ENCODE measurements at places on chromosomes 12 and 14. TPM values are rescaled to one million over a fixed set of nuclear protein-coding genes. Genes with fewer than 3 reads are reported as not detected.

TCL1B gene
- not detected for total RNA-seq

SPIC gene
- total RNA-seq: not detected

PLEKHH1 gene
- total RNA-seq: 0.41 TPM

GARIN6 gene
- total RNA-seq: not detected

OR4K5 gene
- not detected for total RNA-seq

KRT77 gene
- total RNA-seq: not detected

FOXN4 gene
- total RNA-seq: not detected

RHEBL1 gene
- total RNA-seq: 2.7 TPM

GPR68 gene
- 10.6 TPM for total RNA-seq

ZNF26 gene
- 28.2 TPM for total RNA-seq

GRCh38 chr12:43459285-43459684, 92.7 kb downstream of the ADAMTS20 start:
- DNase-seq: no peak

GRCh38 chr12:116559162-116559935, at the start of gene MAP1LC3B2:
TSS of gene MAP1LC3B2 (plus strand) at chr12:116559381. CDS start at chr12:116575943, 16,562 bp downstream.
- peak; percentile 91 for DNase-seq

GRCh38 chr12:87382959-87383566, 646.1 kb downstream of the C12orf50 start:
- DNase-seq: no peak

DNA sequence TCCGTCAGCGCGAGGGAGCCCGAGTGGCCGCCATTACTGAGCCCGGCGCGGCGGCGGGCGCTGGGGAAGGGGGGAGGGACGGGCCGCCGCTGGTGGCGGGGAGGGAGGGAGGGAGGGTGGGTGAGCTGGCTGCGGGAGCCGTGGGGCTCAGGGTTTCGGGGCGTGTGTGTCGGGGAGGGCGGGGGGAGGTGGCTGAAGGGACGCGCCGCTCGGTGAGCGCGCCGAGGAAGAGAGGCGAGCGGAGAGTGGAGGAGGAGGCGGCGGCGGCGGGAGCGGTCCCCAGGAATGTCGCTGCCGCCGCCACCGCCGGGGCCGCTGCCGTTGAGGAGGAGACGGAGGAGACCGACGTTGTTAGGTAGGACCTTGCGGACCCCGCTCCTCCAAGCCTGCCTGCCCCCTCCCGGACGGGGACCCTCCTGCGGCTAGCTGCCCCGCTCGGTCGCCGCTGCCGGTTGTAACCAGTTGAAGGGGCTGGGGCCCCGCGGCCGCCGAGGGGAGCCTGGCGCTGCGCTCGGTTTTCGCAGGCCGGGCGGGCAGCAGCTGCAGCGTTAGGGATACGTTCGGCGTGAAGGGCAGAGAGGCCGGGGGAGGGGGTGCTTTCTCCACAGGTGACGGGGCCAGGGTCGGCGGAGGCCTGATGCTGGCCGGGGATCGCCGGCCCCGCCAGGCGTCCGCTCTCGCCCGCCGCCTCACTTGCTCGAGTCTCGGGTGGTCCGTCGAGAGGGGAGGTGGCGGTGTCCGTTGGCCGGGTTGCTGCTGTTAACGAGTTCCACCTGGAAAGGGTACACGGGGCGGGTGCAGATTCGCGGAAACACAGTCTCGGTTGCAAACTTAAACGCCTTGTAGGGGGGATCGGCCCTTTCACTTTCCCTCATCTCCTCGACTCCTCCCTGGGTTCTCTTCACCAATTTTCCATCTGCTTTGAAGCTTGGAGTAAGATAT, at the start of gene ARHGAP5:
TSS of gene ARHGAP5 (plus strand) at position 224 of the 942 bp plus-strand sequence. CDS start 13,366 bp downstream, outside the sequence.
- DNase-seq: no peak

DNA sequence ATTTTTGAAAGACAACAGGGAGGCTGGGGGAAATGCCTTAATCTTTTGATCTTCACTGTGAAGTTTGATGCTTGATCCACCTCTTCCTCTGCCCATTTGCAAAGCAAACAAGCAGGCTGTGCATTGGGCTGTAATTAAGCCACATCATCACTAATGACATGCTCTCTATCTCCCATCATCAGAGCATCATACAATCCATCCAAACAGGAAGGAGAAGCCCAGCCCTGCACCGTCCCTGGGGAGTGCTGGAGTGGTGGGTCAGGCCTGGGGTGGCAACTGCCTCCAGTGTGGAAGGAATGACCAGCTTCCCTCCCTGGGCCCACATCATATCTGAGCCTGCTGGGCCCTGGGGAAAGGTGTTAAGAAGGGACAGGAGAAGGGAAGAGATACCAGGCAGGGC, 6.9 kb upstream of the KRT74 start:
- no peak for DNase-seq

GRCh38 chr12:75390156-75390898, 562 bp upstream of the GLIPR1L2 start:
- no peak for DNase-seq

- DNase-seq: no peak
Measured at GRCh38 chr12:42386308-42386707, 60.3 kb downstream of the PPHLN1 start.

DNA sequence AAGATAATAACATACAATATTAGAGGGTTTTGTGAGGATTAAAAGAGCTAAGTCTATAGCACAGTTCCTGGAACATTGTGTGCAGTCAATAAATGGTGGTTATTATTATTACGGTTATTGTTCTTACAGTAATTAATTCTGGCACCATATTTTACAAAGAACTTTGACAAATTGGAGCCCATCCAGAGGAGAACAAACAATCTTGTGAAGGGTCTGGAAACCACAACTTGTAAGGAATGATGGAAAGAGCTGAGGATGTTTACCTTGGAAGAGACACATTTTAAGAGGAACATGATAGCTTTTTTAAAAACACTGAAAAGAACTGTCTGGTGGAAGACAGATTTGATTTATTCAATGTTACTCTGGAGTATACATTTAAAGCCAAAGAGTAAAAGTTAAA, 150.5 kb upstream of the KRR1 start:
- no peak for DNase-seq

GRCh38 chr14:90188588-90188987, 67.8 kb upstream of the PSMC1 start:
- DNase-seq: no peak

GRCh38 chr14:103033681-103034096, 23.7 kb downstream of the CDC42BPB start:
- no peak for DNase-seq

- no peak for DNase-seq
Measured at GRCh38 chr12:40945772-40946171, 242.3 kb upstream of the PDZRN4 start.

DNA sequence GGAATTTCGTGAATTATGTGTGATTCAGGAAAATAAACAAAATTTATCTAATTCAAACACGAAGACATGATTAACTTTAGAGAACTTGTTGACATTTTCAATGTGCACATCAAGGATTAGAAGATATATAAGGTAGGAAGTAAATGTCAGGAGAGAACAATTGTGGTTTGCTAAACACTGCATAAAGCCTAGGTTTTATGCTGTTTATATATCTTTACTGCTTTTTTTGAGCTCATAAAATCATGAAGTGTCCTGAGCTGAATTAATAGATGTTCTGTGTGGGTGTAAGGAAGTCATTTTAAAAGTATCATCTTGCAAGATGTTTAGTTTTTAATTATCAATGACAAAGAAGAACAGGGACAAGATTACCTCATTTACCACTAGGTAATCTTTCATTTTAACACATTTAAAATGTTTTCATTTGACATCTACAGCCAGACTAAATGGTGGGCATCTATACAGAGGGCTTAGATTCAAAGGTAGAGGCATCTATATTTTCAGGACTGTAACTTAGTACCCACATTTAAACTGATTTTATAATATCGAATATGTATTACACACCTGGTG, 382.8 kb downstream of the ADAMTS20 start:
- no peak for DNase-seq

DNA sequence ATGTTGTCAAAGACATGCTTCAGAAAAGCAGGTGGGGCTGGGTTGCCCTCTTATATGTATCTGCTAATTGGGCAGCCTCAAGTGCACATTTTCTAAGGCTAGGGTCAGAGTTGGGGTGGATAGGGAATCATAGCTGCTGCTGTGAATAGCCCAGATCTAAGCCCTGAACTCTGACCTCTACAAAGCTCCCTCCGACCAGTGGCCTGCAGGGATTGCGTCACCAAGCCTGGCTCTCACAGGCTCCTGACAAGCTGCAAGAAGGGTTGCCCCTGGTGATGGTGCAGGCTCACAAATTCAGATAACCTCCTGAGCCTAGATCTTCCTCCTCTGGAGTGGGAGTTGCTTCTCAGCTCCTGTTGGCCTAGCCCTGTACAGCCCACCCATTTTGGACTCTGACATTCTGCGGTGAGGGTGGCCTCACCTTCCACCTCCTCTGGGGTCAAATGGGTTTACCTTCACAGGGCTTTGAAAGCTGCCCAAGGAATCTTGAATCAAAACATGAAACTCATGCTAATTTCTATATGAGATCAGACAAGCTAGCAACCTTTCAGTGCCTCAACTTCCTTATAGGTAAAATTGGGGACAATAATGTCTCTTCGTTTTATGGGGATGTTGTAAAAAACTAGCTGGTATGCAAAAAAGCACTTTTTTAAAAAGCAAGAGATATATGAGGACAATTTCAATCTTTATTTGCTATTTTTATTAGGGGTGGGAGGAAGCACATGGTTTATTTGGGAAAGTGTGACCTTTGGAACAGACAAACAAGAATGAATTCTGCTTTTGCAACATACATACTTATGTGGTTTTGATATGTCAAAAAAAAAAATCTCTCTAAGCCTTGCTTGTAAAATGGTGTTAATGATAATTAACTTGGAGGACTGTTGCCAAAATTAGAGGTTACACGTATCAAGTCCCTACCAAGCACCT, 4.9 kb upstream of the SUSD6 start:
- no peak for DNase-seq

- no peak for DNase-seq
Measured at GRCh38 chr12:113170926-113171325, 14.4 kb downstream of the DDX54 start.

DNA sequence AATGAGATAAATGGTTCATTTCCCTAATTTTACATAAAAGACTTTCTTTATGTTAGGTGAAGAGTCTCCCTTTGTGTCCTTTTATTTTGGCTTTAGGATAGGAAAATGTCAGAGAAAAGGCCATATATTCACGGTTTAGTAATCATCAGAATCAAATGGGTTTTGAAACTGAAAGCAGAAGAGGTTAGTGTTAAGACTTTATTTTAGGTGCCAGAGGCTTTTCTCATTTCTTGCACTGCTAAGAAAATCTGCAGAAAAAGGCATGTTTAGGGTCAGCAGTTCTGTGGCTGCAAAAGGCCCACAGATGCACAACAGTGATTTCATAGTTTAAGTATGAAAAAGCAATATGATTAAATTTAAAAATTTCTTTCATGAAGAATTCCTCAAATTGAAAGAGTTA, 80.4 kb upstream of the SINHCAF start:
- DNase-seq: no peak

- no peak for DNase-seq
Measured at GRCh38 chr14:89245802-89246201, 171.2 kb downstream of the FOXN3 start.

GRCh38 chr12:107681455-107681835, 4.2 kb upstream of the PWP1 start:
- DNase-seq: no peak

GRCh38 chr12:89765959-89766824, 57.6 kb upstream of the ATP2B1 start:
- DNase-seq: peak; percentile 21

GRCh38 chr14:102907303-102907844, 15.1 kb upstream of the AMN start:
- DNase-seq: no peak

DNA sequence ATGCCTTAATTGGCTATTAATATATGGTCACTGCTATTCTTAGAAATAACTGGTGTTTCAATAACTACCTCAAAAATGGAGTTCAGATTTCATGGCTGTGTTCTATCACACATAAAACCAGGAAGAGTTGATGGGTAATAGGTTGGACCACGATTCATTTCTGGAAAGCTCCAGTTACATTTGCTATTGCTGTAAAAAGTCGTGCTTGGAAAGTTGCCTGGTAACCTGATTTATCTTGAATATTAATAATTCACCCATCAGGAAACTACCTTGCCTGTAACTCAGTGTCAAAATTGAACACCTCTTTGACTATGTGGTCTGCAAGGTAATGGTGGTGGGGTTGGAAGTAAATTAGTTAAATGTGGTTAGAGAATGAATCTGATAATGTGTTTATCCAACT, 104.7 kb upstream of the IFNG-AS1 start:
- no peak for DNase-seq

DNA sequence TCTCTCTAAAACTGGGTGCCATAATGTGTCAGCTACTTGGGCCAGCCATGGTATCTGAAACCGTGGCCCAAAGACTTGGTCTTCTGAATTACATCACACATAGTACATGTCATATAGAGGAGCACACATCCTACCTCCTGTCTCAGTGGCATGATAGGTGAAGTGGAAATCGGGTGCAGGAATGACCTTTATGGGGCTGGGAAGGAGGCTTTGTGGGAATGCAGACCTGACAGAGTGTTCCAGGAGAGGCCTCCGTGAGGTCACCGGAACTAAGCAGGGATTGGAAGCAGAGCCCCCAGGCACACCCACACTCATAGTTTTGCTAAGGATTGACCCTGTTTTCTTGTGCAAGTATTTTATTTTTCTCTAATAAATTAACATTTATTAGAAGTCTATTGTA, 82.6 kb downstream of the NTF3 start:
- DNase-seq: no peak

- no peak for DNase-seq
Measured at GRCh38 chr12:71303199-71303598, 136.4 kb upstream of the LGR5 start.

DNA sequence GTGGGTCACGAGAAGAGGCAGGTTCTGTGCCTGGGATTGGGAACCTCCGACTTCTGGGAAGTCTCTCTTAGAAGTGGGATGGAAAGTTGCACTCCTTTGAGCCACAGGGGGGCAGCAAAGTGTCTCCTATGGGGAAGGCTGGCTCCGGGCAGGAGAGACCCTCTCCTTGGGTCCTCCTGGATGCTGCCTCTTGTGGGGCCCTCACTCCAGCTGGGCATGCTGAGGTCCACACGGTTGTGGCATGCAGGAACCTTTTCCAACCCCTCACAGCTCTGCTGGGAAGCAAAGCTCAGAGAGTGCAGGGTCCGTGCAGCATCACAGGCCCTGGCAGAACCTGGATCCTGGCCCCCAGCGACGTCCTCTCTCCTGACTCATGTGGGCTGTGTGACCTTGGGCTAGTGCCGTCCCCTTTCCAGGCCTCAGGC, 17.4 kb downstream of the SDSL start:
- DNase-seq: no peak

DNA sequence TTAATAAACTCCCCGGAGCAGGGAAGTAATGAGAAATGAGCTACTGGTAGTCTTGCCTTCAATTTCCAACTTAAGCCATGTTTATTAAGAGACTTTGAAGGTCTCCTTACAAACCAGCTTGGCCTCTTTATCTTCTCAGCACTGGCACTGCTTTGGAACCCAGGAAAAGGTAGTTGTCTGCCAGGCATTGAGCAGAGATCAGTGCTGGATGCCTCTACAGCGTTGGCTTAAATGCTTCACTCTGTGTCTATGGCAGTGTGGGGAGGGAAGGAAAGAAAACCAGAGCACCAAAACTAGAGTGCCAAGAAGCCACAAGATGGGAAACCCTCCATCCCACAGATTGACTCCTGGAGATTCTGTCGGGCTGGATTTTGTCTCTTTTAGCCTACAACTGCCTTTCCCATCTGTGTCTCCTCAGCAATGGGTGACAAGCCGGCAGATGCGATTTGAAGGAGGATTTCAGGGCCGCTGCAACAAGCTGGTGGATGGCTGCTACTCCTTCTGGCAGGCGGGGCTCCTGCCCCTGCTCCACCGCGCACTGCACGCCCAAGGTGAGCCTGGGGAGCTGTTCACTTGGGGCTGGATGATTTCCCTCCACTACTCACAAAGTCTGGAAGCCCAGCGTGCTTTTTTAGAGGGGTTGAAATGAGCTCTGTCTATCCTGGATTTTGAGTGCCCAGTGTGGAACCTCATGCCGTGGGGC, 57.3 kb downstream of the FNTB start:
- DNase-seq: no peak
